Stimulated activated CD4-positive, alpha-beta T cell treated with anti-CD3 and anti-CD28 coated beads, Interleukin-15, amount 100 ng/mL, for 48 hours (primary cell): ENCODE measurements at places on chromosomes 7 and 10.

GRCh38 chr10:33697016-33697415, 362.5 kb upstream of the NRP1 start:
- no peak for DNase-seq

DNA sequence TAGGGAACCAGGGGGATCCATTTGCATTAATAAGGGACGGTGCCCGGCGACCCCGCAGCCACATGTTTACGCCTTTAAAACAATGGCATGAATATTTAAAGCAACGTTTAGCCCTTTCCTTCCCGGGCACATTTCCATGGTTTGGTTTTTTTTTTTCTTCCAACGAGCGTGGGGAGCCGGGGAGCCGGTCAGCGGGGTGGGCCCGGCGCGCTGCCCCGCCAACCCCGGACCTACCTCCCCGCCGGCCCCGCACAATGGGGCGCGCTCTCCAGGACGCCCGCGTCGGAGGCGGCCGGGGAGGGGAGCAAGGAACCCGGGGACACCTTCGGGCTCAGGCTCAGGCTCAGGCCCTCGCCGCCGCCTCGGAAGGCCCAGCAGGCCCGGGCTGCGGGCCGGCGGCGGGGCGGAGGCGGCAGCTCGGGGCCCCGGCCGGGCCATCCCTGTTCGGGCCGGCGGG, 1.0 kb downstream of the SEPHS1 start:
- no peak for DNase-seq

DNA sequence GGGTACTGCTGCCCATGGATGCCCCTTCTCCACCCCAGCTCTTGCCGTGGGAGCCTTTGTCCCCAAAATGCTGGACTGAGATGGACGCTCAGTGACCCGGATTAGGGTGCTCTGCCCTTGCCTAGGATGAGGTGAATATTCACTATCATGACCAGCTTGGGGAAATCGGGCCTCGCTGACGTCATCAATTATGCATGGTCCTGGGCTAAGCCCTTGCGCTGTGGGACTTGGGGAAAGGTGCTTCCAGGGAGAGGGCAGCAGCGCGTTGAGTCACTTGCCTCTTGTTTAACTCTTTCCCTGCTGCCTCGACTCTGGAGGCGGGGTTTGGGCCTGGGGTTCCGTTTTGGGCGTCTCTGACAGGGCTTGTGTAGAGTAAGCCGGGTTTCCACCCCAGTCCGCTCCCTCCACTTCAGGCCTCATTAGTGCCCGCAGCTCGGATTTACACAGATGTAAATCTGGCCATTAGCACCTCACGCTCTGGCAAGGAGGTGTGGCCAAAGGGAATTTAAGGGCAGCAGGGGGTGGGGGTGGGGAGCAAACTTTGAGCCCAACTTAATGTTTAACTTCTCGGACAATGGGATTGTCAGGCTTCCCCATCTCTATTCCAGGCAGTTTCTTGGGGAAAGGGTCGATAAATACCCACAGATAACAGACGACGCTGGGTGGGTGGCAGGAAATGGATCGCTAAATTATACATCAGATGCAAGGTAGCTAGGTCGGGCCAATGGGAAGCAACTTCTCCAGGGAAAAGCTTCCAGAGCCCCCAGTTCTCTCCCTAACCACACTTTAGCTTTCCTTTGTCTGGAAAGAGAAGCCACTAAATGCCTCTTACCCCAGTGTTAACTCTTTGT, 51.3 kb upstream of the TCF7L2 start:
- DNase-seq = no peak

- peak; percentile 64 for DNase-seq
These were observed 67.6 kb upstream of the CTNNA3 start for GRCh38 chr10:67763499-67764011.

GRCh38 chr7:95642173-95642572, 45.9 kb upstream of the PDK4 start:
- DNase-seq = no peak

DNA sequence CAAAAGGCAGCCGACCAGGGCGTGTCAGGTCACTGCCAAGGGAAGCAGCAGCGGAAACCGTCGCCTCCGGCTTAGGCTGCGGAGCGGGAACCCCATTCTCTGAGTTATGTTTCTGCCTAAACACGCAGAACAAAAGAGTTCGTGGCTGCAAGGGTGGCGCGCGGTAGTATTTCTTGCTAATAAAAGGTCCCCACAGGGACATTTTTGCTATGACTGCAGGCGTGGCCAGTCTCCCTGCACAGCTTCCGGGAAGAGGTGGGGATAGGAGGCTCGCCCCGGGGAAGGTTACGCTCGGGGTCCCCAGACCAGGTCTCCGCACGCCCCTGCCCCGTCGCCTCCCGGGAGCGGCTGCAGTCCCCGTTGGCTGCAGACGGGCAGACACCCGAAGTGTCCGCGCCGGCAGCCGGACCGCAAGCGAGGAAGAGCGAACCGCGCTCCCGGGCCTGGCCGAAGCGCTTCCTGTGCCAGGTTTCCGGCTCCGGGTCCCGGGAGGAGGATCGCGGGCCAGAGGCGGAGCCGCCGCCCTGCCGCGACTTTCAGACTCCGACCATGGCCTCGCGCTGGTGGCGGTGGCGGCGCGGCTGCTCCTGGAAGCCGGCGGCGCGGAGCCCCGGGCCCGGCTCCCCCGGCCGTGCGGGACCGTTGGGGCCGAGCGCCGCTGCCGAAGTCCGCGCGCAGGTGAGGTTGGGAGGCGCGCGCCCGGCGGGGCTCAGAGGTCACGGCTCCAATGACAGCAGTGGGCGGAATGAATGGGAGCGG, at the start of gene PDSS1:
Gene PDSS1 (plus strand): TSS at position 539 of the 759 bp plus-strand sequence. CDS start 11 bp downstream, at position 550.
- DNase-seq = peak; percentile 50

- no peak for DNase-seq
These were observed 77.0 kb upstream of the PODXL start for GRCh38 chr7:131633342-131633843.
